ENCODE measurements at places on chromosomes 3 and 15. TPM values are rescaled to one million over a fixed set of nuclear protein-coding genes. Genes with fewer than 3 reads are reported as not detected.

DNA sequence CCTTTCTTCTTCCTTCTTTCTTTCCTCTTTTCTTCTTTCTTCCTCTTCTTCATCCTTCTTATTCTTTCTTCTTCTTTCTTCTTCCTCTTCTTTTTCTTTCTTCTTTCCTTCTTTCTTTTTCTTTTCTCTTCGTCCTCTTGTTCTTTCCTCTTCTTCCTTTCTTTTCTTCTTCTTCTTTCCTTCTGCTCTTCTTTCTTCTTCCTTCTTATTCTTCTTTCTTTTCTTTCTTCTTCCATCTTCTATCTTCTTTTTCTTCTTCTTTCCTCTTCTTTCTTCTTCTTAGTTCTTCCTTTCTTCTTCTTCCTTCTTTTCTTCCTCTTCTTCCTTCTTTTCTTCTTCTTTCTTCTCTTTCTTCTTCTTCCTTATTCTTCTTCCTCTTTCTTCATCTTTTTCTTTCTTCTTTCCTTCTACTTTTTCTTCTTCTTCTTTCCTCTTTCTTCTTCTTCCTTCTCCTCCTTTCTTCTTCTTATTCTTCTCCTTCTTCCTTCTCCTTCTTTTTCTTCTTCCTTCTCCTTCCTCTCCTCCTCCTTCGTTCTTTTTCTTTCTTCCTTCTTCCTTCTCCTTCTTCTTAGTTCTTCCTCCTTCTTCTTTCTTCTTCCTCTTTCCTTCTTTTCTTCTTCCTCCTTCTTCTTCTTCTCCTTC, 37.8 kb downstream of the SPG21 start:
- no peak for DNase-seq

Gene ZNF385D
- 0.44 TPM for total RNA-seq

DNA sequence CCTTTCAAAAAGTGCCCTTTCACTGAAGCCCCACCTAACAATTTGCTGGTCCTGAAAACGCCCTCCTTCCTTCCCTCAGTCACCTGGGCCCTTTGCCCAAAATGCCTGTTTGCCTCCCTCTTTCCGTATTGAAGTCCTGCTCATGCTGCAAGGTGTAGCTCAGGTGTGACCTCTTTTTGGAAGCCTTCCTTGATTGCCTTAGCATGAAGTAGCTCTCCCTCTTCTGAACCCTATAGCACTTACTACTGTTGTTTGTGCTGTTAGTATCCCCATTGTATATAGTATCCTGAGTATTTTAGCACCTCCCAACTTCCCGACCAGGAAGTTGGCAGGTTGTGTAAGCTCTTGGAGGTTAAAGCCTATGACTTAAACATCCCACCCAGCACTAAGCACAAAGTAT, 1.7 kb downstream of the PLS1 start:
- no peak for DNase-seq

Gene TM6SF1
- 1.7 TPM for total RNA-seq

DNA sequence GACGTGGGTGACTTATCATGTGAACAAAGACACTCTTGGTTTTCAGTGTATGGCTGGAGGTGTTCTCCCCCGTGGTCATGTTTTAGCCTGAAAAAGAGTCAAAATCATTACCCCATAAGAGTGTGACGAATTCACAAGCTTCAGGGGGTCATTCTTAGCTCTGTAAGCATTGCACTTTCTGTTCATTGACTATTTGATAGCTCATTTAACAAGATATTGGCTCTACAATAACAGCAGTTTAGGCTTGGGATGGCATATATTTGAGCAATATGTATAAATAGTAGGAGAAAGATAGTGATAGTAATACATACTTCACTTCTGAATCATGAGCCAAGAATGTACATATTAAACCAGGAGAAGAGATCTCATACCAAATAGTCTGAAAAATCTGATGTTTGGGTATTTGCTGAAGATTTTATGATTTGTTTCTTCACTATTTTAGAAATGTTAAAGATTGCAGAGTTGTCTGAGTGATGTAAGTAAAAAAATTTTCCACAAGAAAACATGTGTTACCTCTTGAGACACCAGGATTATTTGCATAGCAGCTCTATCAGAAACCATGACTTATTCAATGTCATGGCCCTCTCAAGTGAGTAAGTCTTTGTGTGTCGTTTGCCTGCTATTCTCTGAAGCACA, 996.0 kb downstream of the OTOL1 start:
- no peak for DNase-seq

- peak; percentile 38 for DNase-seq
These were observed 71.5 kb downstream of the LRRC28 start for GRCh38 chr15:99322643-99323405.

Gene DPPA4
- total RNA-seq = not detected

DNA sequence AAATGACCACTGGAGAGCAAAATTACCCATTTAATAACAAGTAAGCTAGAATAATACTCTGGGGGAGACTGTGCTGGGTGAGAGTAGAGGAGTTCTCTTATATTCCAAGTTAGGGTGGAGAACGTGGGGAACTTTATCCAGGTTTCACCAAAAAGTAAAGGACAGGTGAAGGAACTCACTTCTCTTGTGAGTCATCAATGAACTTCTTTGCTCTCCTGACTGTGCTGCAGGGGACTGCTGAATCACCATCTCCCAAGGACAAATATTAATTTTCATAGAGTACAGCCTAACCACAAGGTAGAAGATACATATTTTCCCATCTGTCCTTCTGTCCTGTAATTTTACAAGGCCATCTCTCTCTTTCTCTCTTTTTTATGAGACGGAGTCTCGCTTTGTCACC, 8.3 kb upstream of the PDCD6IP start:
- no peak for DNase-seq

- DNase-seq = peak; percentile 17
These were observed 1.1 kb downstream of the ATP10A start for GRCh38 chr15:25862071-25862471.

GRCh38 chr3:98259-98654, 98.3 kb upstream of the CHL1 start:
- no peak for DNase-seq

- no peak for DNase-seq
These were observed 38.9 kb downstream of the CACNA2D2 start for GRCh38 chr3:50464569-50464968.

Gene GPR160
- 4.3 TPM for total RNA-seq

Gene CCR9
- total RNA-seq = not detected

- no peak for DNase-seq
These were observed 20.2 kb upstream of the MEF2A start for GRCh38 chr15:99545605-99546004.

Gene TMEM212
- total RNA-seq = not detected

GRCh38 chr15:53978253-53978906, at the start of gene UNC13C:
UNC13C (plus strand) TSS chr15:53978441; CDS start chr15:54012904, 34,463 bp downstream.
- peak; percentile 19 for DNase-seq

Gene KNG1
- total RNA-seq = not detected

Gene ZFAND6
- 254 TPM for total RNA-seq

DNA sequence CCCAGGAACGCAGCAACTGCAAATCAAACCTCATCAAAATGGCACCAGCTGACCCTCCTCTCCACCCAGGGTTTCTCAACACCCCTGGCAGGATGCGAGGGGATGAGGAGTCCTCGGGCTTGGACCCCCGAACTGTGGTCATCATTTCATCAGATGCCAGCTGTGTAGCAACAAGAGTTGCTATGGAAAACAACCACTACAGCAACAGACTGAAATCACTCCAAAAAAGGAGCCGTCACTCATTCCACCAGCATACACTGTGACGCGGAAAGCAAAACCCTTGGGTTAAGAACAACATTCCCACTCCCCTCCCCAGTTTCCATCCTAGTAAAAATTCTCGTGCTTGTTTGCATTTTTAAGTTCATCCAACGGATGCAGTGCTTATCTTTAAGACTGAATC, 40.1 kb downstream of the VGLL4 start:
- peak; percentile 25 for DNase-seq

DNA sequence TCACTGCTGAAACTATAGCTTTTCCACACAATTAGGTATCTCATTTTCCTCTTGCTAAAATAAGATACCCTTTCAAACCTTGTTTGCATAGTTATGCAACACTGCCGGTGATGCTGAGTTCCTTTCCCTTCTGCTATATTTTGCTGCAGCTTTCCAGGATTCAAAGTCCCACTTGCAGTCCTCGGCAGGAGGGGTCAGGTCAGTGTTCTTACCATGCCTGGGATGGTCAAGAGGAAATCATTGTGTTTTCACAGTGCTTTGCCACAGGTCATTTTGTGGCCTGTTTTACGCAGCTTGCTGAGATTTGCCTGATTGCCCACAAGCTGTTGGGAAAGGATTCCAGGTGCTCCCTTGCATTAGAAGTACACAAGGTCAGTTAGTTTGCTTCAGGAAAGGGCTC, 156.9 kb downstream of the B3GALNT1 start:
- no peak for DNase-seq

Gene RARB
- 1.5 TPM for total RNA-seq

DNA sequence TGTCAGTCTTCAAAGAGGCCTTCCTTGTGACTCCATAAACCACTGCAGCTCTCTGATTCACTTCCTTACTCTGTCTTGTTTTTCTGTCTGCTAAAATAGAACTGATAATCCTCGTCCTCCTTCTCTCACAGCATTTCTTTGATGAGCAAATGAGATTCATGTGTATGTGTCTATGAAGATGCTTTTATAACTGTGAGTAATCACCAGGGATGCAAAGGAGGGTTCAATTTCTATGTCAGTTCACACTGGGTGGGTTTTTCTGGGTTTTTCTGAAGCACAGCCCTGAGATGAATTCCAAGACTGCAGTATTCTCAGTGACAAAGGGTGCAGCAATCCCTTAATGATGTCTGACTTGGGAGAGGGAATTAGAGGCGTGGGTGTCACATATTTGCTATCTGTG, 746.6 kb upstream of the CFAP20DC start:
- DNase-seq = no peak

- DNase-seq = no peak
These were observed 368.6 kb downstream of the EPHB1 start for GRCh38 chr3:135163701-135164100.

Gene CLRN1
- not detected for total RNA-seq

GRCh38 chr3:11282250-11283138, 10.3 kb downstream of the ATG7 start:
- no peak for DNase-seq

Measured in MG63 (cell line).